ENCODE measurements at places on chromosomes 16 and 17.

DNA sequence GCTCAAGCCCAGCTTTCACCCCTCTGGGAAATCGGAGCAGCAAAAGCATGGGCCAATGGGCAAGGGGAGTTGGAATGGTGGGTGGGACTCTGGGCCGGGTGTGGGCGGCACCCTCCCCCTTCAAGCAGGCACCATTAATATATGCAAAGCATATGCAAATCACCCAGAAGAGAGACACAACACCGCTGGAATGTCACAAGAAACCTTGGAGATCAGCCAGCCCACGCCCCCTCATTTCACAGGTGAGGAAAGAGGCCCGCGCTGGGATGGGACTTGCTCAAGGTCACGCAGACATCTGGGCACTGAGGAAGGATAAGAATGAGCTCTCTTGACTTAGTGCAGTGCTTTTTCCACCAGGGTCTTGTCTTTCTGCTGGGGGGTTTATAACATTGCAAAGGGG lies 4.8 kb downstream of the SRCIN1 start:
- no peak for DNase-seq

- DNase-seq: no peak
Observed at GRCh38 chr16:10667239-10667638, 27.5 kb downstream of the TEKT5 start.

DNA sequence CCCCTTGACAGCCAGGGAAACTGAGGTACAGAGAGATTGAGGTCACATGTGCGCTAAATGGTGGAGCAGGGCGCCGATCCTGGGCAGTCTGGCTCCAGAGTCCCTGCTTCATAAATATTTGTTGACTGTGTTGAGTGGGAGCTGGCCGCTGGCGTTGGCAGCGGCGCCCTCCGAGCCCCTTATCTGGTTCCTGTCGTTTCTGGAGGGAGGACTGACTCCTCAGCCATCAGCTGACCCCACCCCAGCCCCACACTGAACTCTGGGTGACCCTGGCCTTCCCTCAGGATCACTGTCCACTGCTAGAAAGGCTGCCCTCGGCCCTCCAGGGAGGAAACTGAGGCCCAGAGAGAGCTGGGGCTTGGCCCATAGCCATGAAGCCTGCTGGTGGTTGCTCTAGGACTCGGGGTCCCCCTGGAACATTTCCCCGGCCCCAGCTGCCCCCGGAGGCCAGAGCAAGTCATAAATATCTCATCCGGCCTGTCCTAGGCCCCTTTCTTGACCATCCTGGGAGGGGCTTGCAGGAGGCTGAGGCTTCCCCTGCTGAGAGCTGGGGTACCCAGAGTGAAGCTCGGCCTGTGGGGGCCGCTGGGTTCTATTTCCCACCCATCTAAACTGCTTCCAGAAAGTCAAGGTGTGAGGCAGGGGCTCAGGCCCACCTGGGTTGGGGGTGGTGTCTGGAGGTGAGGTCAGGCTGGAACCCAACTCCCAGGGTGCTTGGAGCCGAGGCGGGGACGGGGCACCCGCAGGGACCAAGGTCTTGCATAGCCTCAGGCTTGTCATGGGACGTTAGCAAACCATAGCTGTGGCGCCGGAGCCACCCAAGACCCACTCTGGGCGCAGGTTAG lies 51.7 kb upstream of the GSE1 start:
- no peak for DNase-seq

GRCh38 chr17:74262601-74263000 lies 11.4 kb upstream of the DNAI2 start:
- DNase-seq: no peak

DNA sequence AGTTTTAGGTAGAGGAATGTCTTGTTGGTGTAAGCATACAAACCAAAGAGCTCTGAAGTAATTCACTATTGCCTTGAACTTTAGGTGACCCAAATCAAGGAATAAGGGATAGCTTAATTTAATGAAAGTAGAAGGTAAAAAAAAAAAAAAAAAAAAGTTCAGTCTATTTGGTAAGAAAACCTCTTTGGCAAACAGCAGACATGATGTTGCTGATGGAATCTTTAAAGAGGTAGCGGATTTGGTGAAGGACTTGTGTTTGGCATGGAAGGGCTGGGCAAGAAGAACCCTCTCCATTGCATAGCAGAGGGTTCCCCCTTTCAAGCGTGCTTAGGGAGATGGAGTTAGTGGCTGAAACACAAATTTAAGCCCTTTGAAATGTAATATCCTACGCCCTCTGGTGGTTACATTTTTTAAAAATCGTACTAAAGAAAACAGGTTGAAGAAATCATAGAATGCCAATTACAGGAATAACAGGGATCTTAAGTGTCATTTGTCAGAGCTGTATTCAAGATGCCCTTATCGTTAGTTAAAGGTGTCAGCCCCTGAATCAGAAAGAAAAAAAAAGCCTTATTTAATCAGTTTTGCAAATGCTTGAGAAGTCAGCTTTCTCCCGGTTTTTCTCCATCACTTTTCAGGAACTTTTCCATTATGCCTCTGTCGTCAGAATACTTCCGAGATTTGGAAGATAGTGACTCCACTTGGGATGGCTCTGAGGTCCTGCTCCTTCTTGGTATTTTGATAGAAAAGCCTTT lies 383.1 kb downstream of the KCNJ2 start:
- no peak for DNase-seq

- no peak for DNase-seq
Observed at GRCh38 chr17:82221341-82221902, 7.4 kb upstream of the SLC16A3 start.

DNA sequence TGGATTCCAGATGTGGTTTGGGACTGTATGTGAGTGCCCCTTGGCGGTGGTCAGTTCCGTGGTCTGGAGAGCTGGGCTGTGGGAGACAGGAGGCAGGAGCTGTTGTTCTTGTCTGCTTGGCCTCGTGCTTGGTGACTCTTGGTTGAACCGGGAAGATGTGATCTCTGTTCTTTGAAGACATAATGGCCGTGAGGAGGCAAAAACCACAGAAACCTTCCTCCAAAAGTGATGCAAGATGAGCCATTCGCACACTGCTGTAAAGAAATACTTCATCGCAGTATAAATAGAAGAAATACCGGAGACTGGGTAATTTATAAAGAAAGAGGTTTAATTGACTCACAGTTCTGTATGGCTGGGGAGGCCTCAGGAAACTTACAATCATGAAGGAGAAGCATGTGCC lies 128.8 kb downstream of the RAP1GAP2 start:
- no peak for DNase-seq

- no peak for DNase-seq
Observed at GRCh38 chr16:13397126-13397525, 495.7 kb downstream of the SHISA9 start.

DNA sequence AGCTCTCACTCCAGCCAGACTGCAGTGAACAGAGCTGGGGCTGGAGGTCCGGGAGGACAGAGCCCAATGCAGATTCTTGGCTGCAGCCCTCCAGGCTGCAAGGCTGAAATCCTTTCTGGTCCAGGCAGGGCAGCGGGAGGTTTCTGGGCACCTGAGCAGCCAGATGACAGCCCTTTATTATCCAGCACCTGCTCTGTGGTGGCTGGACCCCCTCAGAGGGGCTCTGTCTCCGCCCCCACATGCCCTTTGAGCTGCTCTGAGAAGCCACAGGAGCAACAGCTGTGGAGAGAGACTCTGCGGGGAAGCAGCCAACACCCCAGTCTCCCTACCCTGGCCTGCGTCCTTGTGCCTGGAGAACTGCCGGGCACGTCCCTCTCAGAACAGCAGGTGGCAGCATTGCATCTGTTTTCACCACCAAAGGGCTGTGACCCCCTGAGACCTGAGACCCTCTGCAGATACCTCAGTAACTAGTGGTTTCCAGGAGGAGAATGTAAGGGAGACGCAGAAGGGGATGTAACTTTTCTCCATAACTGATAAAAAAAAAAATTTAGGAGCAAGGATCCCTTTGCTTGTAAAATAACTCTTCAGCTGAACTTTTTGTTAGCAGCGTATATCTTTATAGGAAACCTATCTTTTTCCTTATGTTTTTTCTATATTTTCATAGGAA lies 3.7 kb upstream of the CNP start:
- peak; percentile 93 for DNase-seq

GRCh38 chr16:85449885-85450245 lies 163.3 kb upstream of the GSE1 start:
- DNase-seq: no peak

DNA sequence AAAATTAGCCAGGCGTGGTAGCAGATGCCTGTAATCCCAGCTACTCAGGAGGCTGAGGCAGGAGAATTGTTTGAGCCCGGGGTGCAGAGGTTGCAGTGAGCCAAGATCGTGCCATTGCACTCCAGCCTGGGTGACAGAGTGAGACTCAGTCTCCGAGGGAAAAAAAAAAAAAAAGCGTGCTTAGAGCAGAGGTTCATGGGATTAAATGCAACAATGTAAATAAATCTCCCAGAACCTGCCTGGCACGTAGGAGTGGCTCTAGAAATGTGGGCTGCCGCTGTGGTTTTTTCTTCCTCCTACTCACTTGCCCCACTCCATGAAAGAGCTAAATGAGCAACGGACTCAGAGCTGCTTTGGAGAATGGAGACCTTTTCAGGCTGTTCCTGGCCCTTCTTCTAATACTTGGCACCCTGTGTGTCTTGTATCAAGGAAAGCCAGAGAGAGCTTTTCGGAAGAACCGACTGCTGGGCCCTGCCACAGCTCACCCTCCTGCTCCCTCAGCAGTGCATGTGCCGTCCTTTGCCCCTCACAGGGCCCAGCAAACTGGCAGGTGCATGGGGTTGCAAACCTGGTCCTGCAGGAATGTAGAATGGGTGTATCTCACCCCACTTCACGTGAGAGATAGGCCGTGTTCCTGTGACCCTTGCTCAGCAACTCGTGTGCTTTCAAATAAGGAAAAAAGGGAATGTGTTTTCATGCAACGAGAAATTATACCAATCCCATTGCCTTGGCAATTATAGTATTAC lies 52.0 kb downstream of the LDHD start:
- no peak for DNase-seq

GRCh38 chr17:59377410-59377809 lies 46.0 kb downstream of the YPEL2 start:
- no peak for DNase-seq

GRCh38 chr16:74727903-74728302 lies 27.2 kb upstream of the MLKL start:
- no peak for DNase-seq

DNA sequence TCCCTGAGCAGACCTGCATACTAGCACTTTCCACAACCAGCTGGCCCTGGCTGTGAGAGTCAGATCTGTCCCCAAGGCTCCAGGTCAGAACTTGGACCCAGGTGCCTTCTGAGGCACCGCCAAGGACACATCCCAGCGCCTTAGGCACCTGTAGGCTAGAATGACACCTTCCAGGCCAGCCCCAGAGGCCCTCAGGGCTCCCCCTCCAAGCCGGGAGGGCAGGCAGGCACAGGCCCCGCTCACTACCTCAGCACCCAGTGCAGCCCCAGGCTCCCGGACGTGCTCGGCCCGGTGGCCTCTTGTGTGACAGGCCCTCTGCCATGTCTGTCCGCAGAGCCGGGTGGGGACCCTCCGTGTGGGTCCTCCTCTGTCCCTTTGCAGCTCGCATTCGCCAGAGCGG lies 56.3 kb upstream of the CMIP start:
- DNase-seq: no peak

- no peak for DNase-seq
Observed at GRCh38 chr17:5033352-5034015, 1.7 kb downstream of the SLC52A1 start.

DNA sequence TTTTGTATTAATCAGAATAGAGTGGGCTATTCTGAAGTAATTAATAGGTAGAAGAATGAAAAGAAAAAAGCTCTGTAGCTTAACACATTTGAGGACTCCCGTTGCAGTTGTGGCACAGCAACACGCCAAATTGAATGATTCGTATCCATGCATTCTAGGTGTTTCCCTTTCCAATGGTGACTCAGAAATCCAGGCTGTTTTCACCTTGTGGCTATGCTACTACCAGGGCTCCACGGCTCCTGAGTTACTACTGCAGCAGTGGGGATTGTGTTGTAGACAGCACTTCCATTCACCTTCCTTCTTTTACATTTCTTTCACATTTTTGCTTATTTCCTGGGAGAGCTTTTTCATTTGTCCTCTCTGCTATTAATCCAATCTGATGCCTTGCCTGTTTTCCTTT lies 1616.4 kb downstream of the CDH8 start:
- DNase-seq: no peak

GRCh38 chr17:40061609-40062038 lies 1.1 kb upstream of the THRA start:
- DNase-seq: no peak

DNA sequence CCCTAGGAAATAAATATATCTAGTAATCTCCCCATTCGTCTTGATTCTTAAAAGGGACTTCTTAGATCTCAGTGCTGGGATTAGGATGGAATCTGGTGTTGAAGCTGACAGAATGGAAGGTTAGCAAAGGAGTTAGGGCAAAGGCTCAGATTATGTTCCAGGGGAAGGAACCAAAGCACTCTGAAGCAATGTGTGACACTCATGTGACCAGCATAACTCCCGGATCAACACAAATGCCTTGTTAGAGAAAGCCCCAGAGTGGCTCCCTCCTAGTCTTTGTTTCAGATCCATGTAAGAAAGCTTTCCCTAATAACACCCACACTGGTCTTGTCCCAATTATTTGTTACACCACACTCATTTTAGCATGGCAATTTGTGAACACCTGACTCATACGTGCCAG lies 62.6 kb upstream of the ERN1 start:
- no peak for DNase-seq

- DNase-seq: no peak
Observed at GRCh38 chr17:5672815-5673430, 88.6 kb upstream of the NLRP1 start.

- no peak for DNase-seq
Observed at GRCh38 chr17:80879723-80880647, 111.7 kb upstream of the CHMP6 start.

GRCh38 chr17:62662855-62663254 lies 35.4 kb downstream of the MRC2 start:
- DNase-seq: no peak

DNA sequence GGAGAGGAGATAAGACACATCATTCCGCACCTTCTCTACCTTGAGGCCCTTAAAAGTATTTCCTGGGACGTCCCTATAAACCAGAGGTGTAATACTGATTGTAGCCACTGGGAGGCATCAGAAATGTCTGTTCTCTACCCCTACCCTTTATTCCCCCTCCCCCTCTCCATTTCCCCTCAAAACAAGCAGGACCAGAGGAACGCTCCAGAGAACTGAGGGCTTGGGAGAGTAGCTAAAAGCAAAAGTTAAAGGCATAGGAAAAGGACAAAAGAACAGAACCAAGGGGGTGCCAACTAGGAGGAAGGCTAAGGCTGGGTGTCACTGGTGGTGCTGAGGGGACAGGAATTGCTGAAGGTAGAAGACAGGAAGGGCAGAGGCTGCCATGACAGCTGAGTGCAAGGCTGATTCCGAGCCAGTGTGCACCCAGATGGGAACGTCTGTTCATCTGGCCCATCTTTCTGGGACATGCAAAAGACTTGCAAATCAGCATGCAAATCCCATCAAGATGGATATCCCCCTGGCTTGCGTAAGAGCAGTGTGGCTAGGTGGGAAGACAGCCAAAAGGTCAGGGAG lies 6.7 kb downstream of the CAMTA2 start:
- DNase-seq: peak; percentile 64

DNA sequence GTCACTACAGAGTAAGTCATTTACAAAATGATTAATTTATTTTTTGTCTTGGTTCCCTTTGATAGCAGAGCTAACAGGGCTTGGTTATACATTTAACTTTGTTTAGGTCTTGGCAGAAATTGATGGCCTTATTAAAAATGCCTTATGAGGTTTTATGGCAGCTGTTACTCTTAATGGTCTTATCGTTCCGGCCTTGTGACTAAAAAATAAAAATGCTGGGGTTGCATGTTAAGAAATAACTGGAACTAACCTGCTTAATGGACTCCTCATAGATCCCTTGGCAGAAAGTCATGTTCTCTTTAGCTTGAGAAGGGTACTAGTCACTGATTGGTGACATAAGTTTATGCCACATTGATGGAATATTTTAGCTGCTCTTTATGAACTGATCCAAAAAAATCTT lies 18.3 kb downstream of the COX11 start:
- DNase-seq: no peak

All from D721Med (cell line).